ENCODE measurements at places on chromosomes 1 and 21.

DNA sequence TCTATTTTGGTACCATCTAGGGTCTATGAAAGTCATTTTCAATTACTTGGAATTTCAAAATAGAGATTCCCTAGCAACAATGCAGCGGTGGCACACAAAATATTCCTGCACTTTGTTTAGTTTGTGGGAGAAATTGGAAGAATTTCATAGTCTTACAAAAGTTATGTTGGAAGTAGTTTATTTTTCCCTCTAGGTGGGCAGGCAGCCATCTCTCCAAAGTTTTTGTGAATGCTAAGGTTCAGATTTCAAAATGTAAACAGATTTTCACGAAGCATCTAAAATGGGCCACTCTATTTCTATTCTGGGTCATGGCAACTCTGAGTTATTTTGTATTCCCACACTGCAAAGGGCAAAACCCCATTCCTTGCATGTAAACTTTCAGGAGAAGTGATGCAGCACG lies 8.0 kb downstream of the SMCP start:
- no peaks in the 10 kb centered on the region for H3K36me3 ChIP-seq
- H3K27ac ChIP-seq: no peak overlapping the region
- no peak for DNase-seq
- H3K27me3 ChIP-seq: no peaks in the 10 kb centered on the region

DNA sequence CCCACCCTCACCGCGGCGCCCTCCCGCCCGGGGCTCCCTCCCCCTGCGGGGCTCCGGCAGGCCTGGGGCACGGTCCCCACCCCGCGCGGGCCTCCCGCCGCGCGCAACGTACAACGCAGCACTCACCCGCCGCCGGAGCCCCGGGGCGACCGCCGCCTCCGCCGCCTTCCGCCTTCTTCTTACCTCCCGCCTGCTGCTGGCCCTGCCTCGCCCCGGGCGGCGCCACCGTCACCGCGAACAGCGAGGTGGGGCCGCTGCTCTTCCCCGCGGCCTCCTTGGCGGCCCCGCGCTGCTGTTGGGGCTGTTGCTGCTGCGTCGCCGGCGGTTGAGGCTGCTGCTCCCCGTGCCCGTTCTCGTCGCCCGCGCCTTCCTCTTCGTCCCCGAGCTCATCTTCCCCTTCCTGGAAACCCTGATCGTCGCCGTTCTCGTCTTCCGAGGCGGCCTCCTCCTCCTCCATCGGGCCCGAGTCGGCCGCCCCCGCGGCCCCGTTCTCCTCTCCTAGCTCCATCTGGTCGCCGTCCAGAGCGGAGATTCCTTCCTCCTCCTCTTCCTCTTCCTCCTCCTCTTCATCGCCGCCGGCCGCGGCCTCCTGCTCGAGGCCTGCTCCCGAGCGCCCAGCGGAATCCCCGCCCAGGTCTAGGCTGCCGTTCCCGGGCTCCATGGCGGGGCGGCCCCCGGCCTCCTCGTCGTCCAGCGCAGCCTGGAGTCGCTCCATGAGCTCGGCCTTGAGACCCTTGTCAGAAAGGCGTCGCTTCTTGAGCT lies 671 bp downstream of the HNRNPU start:
- H3K4me1 ChIP-seq: peaks cover 47% of the 10 kb centered on the region
- H3K4me3 ChIP-seq: peak overlapping the region; percentile 71
- DNase-seq: peak; percentile 93
- H3K27me3 ChIP-seq: no peaks in the 10 kb centered on the region

- H3K36me3 ChIP-seq: no peaks in the 10 kb centered on the region
- H3K27me3 ChIP-seq: peaks cover 4% of the 10 kb centered on the region
- no peak for DNase-seq
- no peak overlapping the region for H3K4me3 ChIP-seq
- H3K27ac ChIP-seq: no peak overlapping the region
These were observed 165.3 kb downstream of the SLC35F3 start for GRCh38 chr1:234069760-234070159.

DNA sequence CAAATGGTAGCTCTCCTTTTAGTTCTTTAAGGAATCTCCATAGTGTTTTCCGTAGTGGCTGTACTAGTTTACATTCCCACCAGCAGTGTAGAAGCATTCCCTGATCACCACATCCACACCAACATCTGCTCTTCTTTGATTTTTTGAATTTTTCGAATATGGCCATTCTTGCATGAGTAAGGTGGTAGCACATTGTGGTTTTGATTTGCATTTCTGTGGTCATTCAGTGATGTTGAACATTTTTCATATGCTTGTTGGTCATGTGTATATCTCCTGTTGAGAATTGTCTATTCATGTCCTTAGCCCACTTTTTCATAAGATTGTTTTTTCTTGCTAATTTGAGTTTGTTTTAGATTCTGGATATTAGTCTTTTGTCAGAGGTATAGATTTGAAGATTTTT lies 84.6 kb upstream of the B3GALT2 start:
- H3K36me3 ChIP-seq: no peaks in the 10 kb centered on the region
- H3K27ac ChIP-seq: no peak overlapping the region
- H3K4me3 ChIP-seq: no peak overlapping the region
- no peaks in the 10 kb centered on the region for H3K4me1 ChIP-seq

DNA sequence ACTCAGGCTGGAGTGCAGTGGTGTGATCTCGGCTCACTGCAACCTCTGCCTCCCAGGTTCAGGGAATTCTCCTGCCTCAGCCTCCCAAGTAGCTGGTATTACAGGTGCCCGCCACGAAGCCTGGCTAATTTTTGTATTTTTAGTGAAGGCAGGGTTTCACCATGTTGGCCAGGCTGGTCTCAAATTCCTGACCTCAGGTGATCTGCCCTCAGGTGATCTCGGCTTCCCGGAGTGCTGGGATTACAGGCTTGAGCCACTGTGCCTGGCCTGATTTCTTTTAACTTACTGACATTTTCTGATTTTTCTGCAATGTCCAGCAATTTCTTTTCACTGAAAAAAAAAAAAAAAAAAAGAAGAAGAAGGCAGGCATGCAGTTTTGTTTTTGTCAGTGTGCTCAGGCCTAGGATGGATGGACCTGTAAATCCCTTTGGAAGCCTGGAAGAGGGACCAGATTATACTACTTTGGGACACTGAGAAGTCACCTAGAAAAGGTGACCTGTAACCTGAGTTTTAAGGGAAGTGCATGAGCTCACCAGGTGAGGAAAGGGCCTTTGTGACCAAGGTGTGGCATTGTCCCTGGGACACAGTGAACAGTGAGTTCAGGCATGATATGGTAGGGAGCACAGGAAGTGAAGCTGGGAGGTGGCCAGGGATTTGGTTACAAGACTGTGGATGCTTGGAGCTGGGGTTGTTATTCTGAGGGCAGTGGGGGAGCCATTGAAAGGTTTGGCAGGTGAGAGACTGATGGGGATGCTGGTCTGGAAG lies 2.7 kb upstream of the TMEM61 start:
- no peak overlapping the region for H3K4me3 ChIP-seq
- DNase-seq: no peak
- H3K4me1 ChIP-seq: peaks cover 23% of the 10 kb centered on the region
- no peak overlapping the region for H3K27ac ChIP-seq

DNA sequence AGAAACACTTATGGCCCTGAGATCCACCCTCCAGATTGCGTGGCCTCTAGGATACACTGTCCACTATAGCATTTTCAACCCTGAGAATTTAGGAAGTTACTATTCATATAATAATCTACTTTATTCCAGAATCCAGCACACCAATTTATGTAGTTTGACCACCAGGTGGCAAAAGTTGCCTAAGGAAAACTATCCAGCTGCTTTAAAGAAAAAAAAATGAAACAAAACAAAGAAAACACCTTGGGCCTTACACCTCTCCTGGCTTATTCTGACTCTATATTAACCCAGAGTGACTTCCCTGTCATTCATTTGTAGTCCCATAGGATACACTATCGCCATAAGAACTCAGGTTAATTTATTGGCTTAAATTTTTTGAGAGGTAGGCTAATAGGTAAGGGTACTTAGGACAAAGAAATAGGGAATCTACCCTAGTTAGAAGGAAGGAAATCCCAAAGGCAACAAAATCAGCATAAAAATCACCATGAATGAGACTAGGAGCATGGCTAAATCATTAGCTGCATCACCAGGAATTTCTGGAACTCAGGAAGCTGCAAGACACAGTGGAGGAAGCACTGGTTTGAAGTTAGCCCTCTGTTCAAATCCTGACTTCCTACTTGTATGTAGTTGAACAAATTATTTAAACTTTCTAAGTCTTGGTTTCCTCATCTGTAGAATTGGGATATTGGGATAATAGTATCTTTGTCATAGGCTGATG lies 107.5 kb downstream of the SPAG17 start:
- H3K36me3 ChIP-seq: no peaks in the 10 kb centered on the region
- DNase-seq: no peak
- no peaks in the 10 kb centered on the region for H3K27me3 ChIP-seq
- H3K4me1 ChIP-seq: no peaks in the 10 kb centered on the region
- H3K4me3 ChIP-seq: no peak overlapping the region

DNA sequence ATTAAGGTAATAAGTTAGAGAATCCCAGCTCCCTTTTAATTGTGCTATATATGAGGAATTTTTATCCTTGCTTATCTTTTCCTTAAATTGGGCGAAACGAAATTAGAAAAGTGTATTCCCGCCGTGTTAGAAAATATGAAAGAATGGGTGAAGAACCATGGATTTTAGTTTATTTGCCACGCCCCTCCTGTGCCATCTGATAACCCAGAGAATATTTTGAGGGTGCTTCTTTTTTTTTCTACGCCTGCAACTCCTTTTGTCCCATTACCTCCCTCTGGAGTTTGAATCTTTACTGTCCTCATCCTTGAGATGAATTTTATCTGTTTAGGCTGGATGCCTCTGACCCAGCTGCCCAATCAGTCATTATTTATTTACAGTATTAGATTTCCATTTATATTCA lies 1.6 kb downstream of the TLCD4 start:
- H3K27ac ChIP-seq: no peak overlapping the region
- no peaks in the 10 kb centered on the region for H3K36me3 ChIP-seq
- peaks cover 16% of the 10 kb centered on the region for H3K4me1 ChIP-seq
- no peak overlapping the region for H3K4me3 ChIP-seq
- no peak for DNase-seq

DNA sequence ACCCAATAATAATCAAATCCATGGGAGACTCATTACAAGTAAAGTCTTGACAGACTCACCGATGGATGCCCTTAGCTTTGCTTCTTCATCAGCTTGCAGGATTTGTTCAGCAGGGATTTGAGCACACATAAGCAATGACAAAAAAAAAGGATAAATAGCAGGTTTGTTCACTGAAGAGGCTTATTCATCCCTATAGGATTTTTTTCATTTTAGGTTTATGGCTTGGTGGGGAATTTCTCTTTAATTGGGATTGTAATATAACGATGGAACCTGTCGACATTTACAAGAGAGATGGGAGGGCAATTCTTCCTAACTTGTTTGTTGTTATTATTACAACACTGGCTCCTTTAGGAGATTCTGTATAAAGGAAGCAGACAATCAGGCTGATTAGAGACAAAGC lies 649.1 kb upstream of the PLXNA2 start:
- H3K4me1 ChIP-seq: no peaks in the 10 kb centered on the region
- no peak for DNase-seq
- no peaks in the 10 kb centered on the region for H3K36me3 ChIP-seq

DNA sequence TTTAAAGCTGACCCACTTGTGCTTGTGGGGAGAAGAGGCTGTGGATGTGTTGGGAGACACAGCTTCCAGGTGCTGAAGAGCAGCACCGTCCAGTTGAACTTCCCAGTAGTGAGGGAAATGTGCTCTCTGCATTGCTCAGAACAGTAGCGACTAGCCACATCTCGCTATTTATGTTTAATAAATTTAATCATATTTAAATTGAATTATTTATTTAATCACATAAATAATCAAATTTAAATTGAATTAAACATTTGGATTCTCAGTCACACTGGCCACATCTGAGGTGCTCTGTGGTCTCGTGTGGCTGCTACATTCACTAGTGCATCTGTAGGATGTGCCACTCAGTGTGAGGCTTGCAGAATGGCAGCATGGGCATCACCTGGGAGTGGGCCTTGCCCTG lies 20.1 kb downstream of the NTPCR start:
- no peak overlapping the region for H3K4me3 ChIP-seq
- no peaks in the 10 kb centered on the region for H3K4me1 ChIP-seq
- no peaks in the 10 kb centered on the region for H3K27me3 ChIP-seq
- DNase-seq: no peak
- H3K36me3 ChIP-seq: no peaks in the 10 kb centered on the region

- H3K4me1 ChIP-seq: peaks cover 87% of the 10 kb centered on the region
- peak overlapping the region; percentile 99 for H3K27ac ChIP-seq
- peak; percentile 92 for DNase-seq
- H3K4me3 ChIP-seq: peak overlapping the region; percentile 85
- no peaks in the 10 kb centered on the region for H3K36me3 ChIP-seq
These were observed 8.7 kb upstream of the TNFRSF14 start for GRCh38 chr1:2547210-2548067.

DNA sequence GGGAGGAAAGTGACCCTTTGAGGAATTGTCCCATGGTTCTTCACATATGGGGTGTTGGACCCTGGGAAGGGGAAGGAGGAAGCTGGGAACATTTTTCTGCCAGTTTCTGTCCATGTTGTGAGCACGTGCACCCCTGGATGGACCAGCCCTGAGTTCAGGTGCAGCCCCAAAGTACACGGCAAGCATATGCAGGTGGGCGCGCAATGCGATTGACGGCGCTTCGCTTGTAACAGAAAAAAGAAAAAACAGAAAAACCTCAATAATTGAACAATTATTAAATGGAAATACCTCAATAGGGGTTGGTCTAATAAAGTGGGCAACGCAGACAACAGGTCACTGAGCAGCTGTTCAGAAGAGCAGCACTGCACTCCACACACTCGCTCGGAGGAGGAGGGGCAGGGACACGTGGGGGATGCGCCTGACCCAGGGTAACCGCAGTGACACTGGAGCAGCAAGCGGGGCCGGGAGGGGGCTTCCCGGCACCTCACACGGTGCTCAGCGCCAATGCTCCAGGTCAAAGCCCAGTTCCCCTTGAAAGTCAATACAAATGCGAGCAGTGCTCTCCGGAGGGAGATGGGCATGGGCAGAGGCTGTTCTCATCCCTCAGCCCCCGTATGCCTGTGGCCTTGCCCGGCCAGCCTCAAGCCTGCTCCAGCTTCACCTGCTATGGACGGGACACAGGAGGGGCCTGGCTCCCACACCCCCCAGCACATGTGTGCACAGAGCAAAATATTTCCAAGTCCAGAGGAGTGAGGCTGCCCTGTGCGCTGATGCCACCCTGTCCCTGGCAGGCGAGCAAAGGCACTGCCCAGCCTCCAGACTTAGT lies 6.6 kb upstream of the ACTRT2 start:
- peak; percentile 37 for DNase-seq
- H3K4me3 ChIP-seq: no peak overlapping the region
- no peaks in the 10 kb centered on the region for H3K27me3 ChIP-seq
- H3K4me1 ChIP-seq: no peaks in the 10 kb centered on the region
- H3K36me3 ChIP-seq: no peaks in the 10 kb centered on the region
